ENCODE measurements at places on chromosomes 3 and 15. TPM values are rescaled to one million over a fixed set of nuclear protein-coding genes. Genes with fewer than 3 reads are reported as not detected.

The PDZRN3 gene
- total RNA-seq = 0.22 TPM

The MOBP gene
- total RNA-seq = not detected

The GJD2 gene
- total RNA-seq = not detected

The IL17RE gene
- 4.8 TPM for total RNA-seq

The ATP13A5 gene
- not detected for total RNA-seq

The GPR171 gene
- total RNA-seq = not detected

The VPS13C gene
- 14.7 TPM for total RNA-seq

- DNase-seq = no peak
These were observed 98.0 kb downstream of the USP13 start for GRCh38 chr3:179750720-179751328.

GRCh38 chr3:101179637-101180036 lies 140.7 kb downstream of the IMPG2 start:
- peak; percentile 31 for DNase-seq

DNA sequence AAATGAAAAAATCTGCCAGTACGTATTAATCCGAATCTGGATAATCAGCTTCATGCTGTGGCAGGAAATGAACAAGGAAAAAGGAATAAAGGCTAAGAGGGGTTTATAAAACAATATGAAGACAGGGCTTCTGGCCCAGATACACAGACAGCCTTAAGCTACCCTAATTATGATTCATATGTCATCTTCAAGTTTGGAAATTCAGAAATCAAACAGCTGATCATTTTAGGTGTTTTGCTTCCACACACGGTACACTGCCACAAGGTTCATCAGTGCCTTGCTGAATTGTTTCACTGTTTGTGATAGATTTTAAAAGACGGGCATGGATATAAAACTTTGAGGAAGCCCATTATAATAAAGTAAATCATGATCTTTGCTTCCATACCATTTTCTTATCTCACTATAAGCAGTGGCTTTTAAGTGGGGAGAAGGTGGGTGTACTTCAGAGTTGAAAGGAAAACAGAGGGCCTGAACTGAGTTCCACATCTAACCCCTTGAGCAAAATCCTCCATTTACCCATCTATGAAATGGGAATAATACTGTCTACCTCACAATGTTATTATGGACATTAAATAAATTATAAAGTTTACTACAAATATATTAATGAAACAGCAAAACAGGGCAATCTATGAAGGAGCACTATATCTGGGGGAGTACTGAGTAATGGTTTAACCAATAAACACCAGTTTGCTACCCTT lies 15.7 kb downstream of the GTPBP8 start:
- no peak for DNase-seq

GRCh38 chr15:72820278-72820677 lies 36.7 kb upstream of the ADPGK start:
- no peak for DNase-seq

DNA sequence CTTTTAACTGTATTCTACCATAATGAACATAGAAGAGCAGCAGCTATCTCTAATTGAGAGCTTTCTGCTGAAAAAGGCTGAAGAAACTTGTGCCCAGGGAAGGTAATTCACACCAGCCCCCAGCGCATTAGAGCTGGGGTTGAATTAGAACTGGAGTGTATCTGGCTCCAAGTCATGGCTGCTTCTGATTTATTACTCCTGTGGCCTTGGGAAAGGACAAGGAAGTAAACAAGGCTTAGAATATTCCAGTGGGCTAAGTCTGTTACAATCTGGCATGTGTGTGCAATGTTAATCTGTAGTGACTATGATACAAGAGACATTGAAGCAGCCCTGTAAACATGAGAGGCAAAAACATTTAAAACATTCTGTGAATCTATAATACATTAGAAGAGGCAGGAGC lies 18.1 kb downstream of the CPA3 start:
- no peak for DNase-seq

DNA sequence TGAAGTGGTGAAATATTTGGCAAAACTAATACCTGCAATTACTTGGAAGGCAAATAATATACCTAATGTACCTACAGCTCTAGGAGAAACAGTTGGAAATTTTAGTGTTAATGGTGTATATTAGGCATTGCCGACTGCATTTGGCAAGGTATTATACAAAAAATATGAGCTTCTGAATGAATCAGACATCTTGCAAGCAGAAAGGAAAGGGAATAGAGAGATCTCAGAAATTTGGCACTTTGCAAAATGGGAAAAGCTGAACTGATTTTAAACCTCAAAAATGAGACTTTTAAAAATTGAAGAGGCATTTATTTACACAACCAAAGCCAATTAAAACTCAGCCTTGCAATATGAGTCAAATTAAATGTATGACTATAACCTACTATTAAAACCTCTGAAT lies 40.2 kb upstream of the C15orf61 start:
- no peak for DNase-seq

DNA sequence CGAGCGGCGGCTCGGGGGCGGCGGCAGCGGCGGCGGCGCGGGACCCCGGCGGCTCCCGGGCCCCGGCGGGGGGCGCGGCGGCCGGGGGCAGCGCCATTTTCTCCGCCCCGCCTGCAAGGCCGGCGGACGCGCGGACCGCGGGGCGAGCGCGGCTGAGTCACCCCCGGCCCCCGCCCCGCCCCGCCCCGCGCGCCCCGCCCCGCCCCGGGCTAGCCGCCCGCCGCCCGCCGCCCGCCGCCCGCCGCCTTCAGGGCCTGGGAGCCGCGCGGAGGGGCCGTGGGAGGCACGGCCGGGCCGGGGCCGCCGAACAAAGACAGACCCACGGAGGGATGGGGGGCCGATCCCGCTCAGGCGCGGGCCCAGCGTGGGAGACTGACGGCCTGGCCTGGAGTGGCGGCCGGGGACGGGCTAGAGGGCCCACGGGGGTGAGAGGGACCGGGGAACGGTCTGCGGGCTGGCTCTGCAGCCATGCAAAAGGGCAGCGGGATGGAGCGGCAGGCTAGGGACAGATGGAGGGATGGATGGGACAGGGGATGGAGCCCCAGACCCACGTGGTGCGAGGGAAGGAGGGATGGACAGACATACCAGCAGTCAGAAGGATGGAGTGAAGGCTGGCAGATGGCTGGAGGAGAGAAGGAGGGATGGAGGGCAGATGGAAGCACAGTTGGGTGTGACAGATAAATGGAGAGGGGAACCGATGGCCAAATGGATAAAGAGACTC lies at the start of gene EIF4E3:
Gene EIF4E3 (minus strand): TSS at position 132 of the 721 bp plus-strand sequence. CDS start 35 bp downstream, at position 97.
- no peak for DNase-seq

- no peak for DNase-seq
These were observed 196.3 kb downstream of the EPHA3 start for GRCh38 chr3:89303701-89304100.

GRCh38 chr15:44033894-44034293 lies 161.2 kb downstream of the FRMD5 start:
- DNase-seq = peak; percentile 74

DNA sequence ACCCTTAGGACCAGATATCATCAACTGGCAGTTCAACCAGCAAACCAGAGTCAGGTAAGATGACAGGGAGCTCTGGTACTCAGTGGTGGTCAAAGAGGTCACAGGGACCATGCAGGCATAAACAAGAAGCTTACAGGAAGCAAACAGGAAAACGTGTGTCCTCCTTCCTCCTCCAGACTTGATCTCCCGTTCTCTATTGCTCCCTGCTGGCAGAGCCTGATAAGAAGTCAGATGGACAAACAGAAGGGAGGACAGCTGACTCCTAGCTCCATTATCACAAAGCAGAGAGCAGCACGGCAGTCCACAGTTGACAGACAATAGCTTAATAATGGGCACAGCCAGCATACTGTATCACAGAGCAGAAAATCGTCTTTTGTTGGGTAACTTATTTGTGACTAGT lies 156.5 kb upstream of the SLC2A2 start:
- no peak for DNase-seq

DNA sequence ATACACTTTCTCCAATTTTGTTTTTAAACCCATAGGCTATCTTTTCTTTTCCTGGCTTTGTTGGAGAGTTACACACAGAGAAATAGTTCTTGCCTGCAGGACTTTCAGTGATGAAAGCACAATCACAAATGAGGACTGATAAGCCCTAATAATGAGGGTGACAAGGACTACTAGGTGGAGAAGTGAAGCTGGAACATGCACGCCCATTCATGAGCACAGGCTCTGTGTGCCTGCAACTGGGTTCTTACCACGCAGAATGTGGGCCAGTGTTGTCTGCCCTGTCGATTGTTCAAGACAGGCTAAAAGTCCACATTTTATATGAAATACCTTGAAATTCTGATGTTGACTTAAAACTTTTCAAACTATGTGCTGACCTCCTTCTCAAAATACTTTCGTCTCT lies 162.3 kb upstream of the STRIT1 start:
- no peak for DNase-seq

- DNase-seq = no peak
These were observed 2.1 kb upstream of the IQSEC1 start for GRCh38 chr3:13075318-13075717.

DNA sequence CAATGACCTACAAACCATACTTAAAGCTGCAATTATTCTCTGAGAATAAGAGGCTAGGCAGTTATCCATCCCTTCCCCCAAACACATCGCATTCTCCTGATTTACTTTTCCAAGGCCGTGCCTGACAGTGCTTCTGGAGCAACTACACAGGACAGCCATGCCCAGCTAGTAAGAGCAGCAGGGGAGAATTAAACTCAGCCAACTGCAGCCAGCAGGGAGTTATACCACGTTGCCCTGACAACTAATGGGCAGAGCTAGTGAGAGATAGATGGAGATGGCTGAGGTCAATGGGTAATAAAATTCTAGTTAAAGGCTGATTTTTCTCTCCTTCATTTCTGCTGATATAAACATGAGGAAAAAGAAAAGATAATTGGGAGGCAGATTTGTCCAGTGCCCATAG lies 193.8 kb upstream of the PPP2R3A start:
- DNase-seq = no peak

DNA sequence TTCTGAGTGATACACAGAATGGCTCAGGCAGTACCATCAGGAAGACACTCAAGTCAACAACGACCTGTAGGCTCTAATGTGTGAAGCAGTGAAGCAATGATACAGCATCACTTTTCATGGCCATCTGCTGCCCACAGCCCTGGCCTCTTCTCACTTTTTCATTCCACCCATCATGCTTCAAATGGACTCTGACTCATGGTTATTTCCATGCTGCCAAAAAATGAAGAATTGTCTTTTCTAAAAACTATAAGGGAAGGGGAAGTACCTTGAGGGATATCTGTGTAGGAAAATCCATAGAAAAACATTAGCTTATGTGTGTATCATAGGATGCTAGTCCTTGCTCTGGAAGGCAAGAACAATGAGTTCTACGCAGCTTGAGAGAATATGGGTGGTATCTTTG lies 11.5 kb downstream of the HGD start:
- DNase-seq = no peak

- no peak for DNase-seq
These were observed 8.9 kb upstream of the TKT start for GRCh38 chr3:53264718-53265117.

DNA sequence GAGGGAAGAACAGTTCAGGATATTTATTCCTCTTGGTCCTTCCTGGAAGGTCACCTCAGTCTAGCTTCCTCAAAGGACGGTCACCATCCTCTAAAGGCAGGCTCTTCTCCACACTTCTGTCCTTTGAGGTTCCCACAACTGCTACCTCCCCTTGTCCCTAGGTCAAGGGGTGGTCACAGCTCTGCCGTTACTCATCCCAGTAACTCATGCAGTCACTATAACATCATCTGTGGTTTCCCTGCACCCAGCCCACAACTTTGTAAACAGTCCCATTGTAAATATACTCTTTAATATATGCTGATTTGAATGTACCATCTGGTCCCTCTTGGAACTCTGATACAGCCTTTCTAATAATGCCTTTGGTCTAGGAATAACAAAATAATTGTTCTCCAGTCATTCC lies 887.4 kb downstream of the FHIT start:
- DNase-seq = no peak

GRCh38 chr3:42749753-42750231 lies 23.3 kb downstream of the CCDC13 start:
- no peak for DNase-seq

GRCh38 chr3:94071713-94072284 lies 8.9 kb downstream of the NSUN3 start:
- no peak for DNase-seq

- DNase-seq = no peak
These were observed 6.7 kb downstream of the PCYT1A start for GRCh38 chr3:196280689-196281440.

- no peak for DNase-seq
These were observed 76.2 kb downstream of the TGFBR2 start for GRCh38 chr3:30682434-30683155.

- DNase-seq = no peak
These were observed 516.6 kb downstream of the CADM2 start for GRCh38 chr3:85475346-85475745.

DNA sequence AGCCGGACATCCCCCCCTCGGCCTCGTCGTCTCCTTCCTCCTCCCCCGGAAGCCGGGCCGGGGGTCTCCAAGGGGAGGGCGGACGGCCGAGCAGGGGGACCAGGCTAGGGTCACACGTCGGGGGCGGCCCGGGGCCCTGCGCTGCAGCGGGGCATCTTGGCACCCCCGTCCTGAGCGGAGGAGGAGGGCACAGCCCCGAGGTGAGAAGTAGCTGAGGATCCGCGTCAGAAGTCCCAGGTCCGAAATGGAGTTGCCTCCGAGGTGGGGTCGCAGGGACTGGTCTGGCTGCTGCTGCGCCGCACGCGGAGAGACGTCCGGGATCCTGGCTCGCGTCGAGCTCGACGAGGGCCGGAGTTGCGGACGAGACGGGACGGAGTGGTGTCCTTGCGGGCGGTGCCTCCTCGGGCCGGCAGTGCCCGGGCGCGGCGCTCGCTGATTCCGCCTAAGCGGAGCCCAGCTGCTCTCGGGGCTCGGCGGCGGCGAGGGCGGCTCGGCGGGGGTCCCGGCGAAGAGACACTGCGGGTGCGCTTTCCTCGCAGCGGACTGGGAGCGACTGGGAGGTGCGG lies at the start of gene ADCY5:
Gene ADCY5 (minus strand): TSS at position 555 of the 566 bp plus-strand sequence. CDS start 545 bp downstream, at position 10.
- no peak for DNase-seq

GRCh38 chr15:90924375-90924774 lies 8.0 kb downstream of the HDDC3 start:
- no peak for DNase-seq

DNA sequence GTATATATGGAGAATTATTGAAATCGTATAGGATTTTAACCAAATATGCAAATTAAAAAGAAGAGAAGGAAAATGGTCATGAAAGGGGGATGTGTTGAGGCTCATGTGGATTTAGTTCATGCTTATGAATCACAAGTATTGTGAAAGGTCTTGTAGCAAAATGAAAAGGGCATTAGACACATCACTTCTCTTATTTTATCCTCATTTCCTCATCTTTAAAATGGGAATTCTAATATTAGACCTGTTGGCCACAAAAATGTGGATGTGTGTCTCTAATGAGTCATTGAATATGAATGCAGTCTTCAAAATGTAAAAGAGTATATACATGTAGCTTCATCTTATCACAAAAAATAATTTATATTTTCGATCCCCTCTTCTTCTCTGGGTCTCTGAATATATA lies 14.9 kb upstream of the ALCAM start:
- DNase-seq = no peak

- DNase-seq = no peak
These were observed 655 bp upstream of the TMOD3 start for GRCh38 chr15:51828621-51829375.

DNA sequence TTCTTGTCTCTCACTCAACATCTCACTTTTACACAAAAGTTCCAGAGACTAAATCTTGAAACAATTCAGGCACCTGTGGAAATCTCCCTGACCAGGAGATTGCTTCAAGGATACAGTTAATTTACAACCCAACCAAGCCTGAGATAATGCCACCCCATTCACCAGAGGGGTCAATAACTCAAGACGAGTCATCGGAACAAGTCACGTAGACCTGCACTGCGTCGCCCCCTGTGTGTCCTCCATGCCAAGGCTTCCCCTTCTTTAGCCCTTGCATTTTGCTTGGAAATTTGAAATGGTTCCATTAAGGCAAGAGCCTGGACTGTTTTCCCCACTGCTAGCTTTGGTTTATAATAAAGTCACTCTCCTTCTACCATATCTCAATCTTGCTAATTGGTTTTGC lies 129.0 kb upstream of the NEO1 start:
- peak; percentile 1 for DNase-seq
